ENCODE measurements at places on chromosomes 2 and 18.

DNA sequence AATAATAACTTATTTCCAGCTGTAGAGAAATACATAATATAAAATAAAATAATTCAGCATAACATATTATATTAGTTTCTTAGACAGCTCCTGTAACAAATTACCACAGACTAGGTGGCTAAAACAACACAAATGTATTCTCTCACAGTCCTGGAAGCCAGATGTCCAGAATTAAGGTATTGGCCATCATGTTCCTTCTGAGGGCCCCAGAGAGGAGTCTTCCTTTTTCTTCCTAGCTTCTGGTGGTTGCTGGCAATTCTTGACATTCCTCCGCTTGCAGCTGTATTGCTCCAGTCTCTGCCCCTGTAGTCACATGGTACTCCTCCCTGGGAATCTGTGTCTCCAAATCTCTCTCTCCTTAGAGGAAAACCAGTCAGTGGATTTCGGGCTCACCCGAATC lies 146.8 kb downstream of the RBM43 start:
- no peak for DNase-seq

DNA sequence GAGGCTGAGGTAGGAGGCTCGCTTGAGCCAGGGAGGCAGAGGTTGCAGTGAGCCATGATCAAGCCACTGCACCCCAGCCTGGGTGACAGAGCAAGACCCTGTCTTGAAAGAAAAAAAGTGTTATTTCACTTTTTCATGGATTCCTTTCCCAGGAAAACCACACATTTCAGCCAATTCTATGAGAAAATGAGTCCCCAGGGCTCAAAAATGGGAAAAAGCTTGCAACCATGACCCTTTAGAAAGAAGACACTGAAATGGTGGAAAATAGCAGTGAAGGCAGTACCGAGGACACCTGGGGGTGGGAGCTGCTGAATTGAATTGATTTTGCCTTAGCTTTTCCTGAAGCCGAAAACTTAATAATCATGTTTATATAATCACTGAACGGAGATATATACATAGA lies 284.2 kb upstream of the HDAC4 start:
- DNase-seq: no peak

DNA sequence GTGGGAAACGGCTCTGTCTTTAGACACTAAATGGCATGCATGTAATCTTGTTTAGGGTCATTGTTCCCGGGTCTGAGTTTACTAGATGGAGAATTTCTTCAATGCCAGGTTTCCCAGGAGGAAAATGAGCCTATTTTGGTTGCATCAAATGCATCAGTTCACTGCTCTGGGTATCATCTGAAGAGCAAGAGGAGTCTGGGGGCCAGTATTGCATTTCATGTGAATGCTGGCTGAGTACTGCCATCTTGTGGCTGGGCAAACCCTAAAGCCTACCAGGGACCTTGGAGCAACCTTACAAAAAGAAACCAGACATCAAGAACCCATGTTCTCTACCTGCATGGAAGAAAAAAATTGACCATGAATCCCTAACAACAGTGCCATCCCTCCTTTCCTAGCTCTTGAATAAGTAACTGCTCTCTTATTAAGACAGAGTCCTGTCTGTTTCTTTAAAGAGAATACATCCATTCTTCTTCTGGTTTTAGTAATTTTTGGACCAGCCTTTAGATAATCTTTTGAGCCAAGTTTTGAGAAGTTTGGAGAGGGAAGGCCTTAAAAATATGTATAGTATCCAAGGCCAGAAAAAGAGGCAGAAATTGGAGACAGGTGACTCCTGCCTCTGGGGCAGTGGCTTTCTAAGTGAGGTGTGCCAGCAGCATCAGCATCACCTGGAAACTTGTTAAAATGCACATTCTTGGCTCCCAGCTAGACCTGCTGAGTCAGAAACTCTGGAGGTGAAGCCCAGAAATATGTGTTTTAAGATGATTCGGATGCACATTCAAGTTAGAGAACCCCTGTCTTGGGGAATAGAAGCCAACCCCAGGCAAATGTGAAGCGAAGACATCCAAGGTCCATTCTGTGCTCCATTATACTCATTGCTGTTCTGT lies 261.0 kb upstream of the CXCR4 start:
- no peak for DNase-seq

DNA sequence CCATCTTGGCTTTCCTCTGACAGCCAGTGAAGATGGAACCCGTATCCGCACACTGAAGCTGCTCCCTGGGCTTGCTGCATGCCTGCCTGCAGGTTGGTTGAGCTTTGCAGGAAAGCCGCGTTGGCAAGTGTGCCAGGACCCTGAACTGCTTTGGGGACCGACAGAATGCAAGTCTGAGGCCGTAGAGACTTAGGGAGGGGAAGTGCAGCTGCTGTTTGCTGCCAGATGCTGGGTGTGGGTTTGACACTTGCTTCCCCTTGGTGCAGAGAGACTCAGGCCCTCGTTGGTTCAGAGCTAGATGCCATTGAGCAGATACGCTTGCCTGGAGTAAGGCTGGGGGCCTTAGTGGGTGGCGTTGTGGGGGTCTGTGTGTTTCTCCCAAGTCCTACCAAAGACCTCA lies 13.1 kb upstream of the PHLPP1 start:
- DNase-seq: no peak

GRCh38 chr2:46655551-46656436 lies 176.4 kb downstream of the TMEM247 start:
- no peak for DNase-seq

GRCh38 chr2:127706215-127706990 lies 5.1 kb downstream of the SFT2D3 start:
- DNase-seq: no peak

GRCh38 chr2:188028739-188029138 lies 262.9 kb upstream of the GULP1 start:
- no peak for DNase-seq

DNA sequence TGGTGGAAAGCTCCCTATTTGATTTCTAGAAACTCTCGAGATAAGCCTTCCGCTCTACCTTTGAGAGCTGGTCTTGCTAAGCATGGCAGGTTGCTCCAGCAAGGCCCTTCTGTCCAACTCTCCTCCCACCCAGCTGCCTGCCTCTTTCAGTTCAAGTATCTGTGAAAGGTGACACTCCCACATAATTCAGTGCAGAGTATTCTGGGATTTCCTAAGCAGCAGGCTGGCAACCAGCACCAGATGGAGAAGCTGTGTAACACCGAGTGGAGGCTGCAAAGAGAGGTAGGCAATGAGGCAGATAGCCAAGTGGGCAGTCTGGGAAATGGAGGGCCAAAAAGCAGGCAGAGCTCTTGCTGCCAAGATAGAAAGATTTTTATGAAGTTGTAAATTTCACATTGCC lies 88.4 kb upstream of the CAVIN2 start:
- no peak for DNase-seq

GRCh38 chr2:375270-375955 lies 87.5 kb upstream of the ALKAL2 start:
- no peak for DNase-seq

Data from AG04450 (cell line).